Left lobe of liver (tissue), 2 donors: ENCODE measurements at places on chromosomes 6 and 20.

DNA sequence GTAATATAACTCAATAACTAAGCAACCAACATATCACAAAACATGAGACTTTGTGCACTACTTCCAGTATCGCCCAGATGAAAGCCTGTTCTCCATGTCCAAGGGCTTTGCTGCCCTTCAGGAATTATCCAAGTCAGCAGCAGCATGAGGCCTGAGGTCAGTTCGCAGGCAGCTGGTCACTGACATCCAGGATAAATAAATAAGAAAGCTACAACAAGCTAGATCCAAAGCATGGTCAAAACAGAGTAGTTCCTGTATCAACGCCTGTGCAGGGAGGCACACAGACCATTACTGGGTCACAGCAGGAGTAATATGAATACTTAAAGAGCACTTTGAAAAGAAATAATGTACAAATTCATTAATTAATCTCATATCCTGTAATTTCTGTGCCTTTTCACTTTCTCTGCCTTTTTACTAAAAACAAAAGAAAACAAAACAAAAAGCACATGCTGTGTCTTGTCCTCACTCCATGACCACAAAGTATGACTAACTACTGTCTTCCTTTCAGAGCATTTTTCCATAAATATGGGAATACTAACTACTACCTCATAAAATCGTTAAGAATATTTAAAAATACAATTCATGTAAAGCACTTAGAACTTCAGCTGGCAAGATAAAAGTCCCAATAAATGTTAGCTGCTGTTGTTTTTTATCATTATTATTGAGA is 374.9 kb upstream of the IRAK1BP1 start:
- no peak for DNase-seq

DNA sequence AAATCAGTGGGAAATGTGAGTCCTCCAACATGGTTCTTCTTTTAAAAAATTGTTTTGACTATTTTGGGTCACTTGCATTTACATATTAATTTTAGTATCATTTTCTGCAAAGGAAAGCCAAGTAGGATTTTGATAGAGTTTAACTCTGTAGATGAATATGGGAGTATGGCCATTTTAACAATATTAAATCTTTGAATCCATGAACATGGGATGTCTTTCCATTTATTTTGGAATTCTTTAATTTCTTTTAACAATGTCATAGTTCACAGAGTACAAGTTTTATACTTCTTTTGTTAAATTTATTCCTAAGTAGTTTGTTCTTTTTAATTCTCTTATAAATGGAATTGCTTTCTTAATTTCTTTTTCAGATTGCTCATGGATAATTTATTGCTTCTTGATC is 56.5 kb upstream of the ARMC2 start:
- no peak for DNase-seq

DNA sequence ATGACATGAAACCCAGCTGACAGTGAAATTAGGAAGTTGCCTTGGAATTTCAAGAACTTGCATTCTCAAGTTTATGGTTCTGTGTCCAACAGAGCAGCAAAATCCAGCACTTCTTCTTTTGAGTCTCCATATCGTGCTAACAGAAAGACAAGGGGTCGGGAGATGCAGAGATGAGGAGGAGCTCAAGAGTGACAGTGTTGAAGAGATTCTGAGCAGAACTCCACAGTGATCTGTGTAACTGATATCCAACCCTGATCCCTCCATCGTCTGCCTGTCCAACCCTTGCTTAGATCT is 21.2 kb upstream of the BTN1A1 start:
- no peak for DNase-seq

GRCh38 chr6:150063640-150064039 is 5.3 kb downstream of the ULBP3 start:
- no peak for DNase-seq

DNA sequence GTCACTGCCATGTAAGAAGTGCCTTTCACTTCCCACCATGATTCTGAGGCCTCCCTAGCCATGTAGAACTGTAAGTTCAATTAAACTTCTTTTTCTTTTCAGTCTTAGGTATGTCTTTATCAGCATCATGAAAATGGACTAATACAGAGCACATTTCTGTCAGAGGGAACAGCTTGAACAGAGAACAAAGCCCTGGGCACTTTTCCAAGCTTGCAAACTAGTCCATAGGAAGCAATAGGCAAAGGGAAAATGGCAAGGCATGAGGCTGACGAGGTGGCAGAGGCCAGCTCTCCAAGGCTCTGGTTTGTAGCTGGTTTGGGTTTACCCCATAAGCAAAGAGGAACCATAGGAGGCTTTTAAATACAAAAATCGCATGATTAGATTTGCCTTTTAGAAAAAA is 185.1 kb upstream of the HDDC2 start:
- no peak for DNase-seq

DNA sequence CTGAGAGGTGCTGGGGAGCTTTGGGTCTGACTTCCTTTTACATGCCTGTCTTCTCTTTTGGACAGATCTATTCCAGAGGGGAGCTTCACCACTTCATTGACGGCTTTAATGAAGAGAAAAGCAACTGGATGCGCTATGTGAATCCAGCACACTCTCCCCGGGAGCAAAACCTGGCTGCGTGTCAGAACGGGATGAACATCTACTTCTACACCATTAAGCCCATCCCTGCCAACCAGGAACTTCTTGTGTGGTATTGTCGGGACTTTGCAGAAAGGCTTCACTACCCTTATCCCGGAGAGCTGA is 13.1 kb downstream of the PRDM1 start:
- DNase-seq = no peak

- DNase-seq = no peak
These were observed 136.7 kb upstream of the RALGAPA2 start for GRCh38 chr20:20849161-20849560.
